Left kidney (tissue), 8 donors: ENCODE measurements at places on chromosomes 7 and 10. TPM values are rescaled to one million over a fixed set of nuclear protein-coding genes. Genes with fewer than 3 reads are reported as not detected.

GRCh38 chr7:94295850-94296249, 98.8 kb upstream of the COL1A2 start:
- peak; percentile 66 for DNase-seq

GRCh38 chr7:75905785-75906604, 9.0 kb upstream of the POR start:
- DNase-seq, result peak; percentile 33

DNA sequence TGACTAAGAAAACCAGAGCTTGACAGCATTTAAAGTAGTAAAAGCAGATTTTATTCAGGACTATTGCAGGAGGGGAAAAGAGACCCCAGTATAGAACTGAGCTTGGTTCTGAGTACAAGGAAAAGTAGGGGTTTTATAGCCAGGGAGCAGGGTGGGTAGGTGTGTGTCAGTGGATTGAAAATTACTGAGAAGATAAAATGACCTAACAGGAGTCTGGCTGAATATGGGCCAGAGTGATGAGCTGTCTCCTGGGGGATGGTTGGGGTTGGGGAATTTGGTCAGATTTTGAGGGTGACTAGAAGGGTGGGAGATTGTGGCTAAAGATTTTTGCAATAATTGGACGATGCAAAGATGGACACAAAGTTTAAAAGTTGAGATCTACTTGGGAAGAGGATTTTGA, 114.0 kb downstream of the ST7 start:
- DNase-seq, result no peak

DNA sequence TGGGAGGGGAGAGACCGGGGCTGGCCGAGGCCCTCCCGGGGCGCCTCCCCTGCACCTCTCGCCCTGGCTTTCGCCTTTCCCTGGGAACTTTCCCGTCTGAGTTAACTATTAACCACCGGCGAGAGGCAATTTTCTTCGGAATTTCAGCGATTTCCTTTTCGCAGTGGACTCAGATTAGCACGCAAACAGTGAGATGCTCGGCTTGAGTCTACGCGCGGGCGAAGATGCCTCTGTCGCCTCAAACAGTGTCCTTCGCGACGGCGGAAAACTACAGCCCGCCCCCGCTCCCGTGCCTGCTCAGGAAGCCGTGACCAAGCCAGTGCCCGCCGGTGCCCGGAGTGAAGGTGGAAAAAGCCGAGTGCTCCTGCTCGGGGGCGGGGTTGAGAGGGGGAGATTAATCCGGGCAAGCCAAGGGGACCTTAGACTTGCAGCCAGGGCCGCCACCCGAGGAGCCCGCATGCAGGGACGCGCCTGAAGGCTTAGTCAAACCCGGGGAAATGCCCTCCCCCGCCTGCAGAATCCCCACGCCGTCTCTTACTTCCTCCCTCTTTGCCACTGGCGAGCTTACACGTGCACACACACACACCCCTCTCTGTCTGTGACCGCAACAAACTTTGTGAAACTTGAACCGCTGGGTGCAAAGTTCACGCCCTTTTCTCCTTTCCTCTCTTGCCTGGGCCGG, 14.5 kb upstream of the PAX2 start:
- DNase-seq, result no peak

DNA sequence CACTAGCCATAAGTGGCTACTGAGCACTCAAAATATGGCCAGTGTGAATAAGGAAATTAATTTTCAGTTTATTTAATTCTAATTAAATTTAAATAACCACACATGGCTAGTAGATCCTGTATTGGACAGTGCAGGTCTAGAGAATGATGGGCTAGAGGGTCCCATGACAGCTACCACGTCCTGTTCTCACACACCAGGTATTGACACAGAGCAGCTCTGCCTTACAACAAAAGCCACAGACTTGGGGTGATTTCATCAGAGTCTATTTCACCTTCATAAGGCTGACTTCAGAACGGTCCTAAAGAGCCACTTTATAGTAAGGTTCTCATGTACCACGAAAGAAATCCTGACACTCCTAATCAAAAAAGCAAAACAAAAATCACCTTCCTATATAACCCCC, 111.3 kb downstream of the UBE2H start:
- DNase-seq, result no peak

DNA sequence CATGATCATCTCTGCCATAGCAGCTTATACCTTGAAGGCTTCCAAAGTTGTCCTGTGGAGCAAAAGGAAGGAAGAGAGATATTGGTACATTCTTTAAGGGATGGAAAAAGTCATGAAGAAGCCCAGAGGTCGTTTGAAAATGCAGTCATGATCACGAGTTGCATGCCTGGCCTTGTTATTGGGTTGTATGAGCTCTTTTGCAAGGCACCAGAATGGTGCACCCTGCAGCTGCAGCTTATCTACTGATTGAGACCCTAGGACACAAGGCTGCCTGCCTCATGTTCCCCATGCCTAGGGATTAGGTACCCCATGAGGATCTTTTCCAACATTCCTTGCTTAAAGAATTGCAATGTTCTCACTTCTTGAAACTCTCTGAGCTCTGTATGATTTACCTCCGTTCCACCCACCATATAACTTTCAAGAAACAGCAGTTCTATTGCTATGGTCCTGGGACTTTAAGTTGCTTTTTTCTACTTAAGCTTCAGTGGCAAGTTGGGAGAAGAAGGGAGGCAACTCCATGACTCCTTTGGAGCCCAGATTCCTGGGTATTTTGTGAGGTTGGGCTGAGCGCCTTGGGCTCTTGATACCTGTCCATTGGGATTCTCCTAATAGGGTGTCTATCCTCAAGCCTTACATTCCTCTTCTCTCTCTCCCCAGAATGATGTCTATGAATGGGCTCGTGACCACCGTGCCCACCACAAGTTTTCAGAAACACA, 6.9 kb downstream of the SCD start:
- DNase-seq, result no peak

- no peak for DNase-seq
These were observed 342.6 kb downstream of the IPMK start for GRCh38 chr10:57925045-57925444.

- no peak for DNase-seq
These were observed 472 bp downstream of the SFRP4 start for GRCh38 chr7:37916017-37916672.

DNA sequence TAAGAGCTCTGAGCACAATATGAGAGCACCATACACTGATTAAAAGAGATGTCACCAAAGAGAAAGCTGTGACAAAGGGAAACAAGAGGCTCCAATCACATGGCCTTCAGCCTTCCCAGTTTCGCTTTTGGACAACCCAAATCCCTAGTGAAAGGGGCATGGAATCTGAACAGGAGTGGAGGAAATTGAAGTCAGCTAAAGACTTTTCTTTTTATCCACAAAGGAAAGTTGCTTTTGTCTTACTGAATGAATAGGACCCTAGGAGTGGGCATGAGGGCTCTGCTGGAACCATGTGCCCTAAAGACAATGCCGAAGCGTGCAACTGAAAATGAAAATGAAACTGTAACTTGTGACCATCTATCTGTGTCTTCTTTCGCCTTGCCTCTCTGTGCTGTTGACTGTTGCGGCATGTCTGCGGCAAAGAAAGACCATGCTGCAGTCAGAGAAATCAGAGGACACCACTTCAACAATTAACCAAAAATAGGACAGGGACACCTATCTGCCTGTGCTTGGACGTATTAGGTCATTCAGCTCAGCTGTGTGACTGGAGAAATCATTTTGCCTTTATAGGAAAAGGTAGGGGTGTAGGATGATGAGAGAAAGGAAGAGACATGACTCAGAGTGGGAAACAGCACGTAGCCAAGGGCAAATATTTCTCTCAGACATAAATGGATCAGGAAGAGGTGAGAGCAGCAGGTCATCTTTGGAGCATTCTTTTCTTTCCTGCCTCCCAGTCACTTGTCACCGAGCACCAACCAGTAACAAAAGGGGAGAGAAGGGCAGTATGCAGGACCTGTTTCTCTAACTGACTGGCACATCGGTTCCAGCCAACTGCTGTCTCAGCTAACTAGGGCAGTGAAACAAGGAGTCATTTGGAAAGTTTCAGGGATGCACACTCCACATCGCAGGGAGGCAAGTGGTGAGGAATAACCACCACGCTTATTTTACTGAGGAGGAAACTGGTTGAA, 12.3 kb downstream of the CAV2 start:
- no peak for DNase-seq

- peak; percentile 27 for DNase-seq
These were observed at the start of gene GPRIN2 for GRCh38 chr10:46556515-46557318. GPRIN2 (minus strand) TSS chr10:46556658; CDS start chr10:46550736, 5,922 bp downstream.

GRCh38 chr10:89502549-89502948, 32.8 kb downstream of the SLC16A12 start:
- no peak for DNase-seq

Gene ACTL6B
- not detected for polyA plus RNA-seq

Gene HGF
- 2.3 TPM for polyA plus RNA-seq

Gene SORCS3
- polyA plus RNA-seq, result 4.2 TPM

Gene IGF2BP3
- polyA plus RNA-seq, result 82.9 TPM

Gene GALNT17
- 3.1 TPM for polyA plus RNA-seq

Gene PIK3AP1
- 4.5 TPM for polyA plus RNA-seq
